ENCODE measurements at places on chromosomes 6 and 20.

DNA sequence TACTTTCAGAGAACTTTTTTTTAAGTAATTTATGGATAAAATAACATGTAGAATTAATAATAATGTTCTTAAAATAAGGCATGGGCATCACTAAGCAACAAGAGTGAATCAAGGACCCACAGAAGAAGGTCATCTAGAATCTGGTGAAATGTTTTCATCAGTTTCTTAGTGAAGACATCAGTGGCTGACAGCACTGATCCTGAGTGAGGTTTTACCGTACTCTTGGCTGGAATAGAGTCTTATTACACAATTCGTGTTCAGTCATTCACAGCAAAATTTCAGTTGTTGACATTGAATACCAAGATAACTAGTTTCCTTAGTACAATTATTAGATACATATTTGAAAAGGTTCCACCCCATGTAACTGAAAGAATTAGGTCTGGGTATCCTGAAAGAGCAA is 140.4 kb downstream of the C6orf58 start:
- no peak for DNase-seq

- no peak for DNase-seq
These were observed 219.3 kb upstream of the THBS2 start for GRCh38 chr6:169472786-169473416.

GRCh38 chr6:27303613-27304272 is 8.3 kb downstream of the POM121L2 start:
- no peak for DNase-seq

DNA sequence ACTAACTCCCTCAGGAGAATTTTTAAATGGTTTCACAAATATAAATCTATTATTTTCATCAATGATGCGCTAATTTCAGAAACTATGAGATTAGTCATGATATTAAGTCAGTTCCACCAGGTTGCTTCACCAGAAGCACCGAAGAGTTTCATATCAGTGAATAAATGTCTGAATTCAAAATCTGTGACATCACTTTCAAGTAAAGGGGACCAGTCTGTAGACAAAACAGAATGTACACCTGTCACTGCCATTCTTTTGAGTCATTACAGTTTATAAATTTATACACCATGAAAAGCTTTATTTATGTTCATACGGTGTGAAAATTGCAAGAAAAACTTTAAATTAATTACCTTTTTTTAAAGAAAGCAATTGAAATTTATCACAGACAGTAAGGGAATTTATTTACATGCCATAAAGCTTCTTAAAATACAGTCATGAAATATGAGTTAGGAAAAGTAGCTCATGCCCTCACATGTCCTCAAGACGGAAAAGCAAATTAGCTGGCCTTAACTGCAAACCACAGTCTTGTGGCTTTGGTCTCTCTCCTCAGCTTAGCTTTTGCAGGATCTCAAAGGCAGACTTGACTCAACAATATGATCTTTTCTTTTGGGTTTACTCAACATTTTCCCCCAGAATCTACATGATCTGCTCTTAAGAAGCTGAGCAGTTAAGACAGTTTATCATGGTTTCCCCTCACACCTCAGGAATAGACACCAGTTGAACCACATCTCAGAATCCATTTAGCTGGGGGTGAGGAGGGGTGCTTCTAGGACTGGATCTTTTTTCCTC is 177.7 kb upstream of the MCHR2 start:
- no peak for DNase-seq

DNA sequence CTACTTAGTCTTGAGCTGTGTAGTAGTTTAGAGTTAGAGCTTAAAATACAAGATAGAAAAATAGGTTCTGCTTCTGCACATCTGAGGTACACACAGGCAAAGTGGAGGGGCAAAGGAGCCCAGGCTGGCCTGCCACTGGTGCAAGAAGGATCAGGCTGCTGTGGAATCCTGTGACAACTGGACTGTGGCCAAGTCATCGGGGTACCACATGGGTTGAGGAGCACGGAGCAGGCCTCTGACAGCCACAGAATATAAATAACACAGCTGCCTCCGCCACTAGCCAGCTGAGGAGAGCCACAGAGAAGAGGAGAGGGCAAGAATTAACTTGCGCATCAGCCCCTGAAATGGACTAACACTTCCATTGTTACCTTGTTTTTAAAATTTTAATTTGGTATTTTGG is 206.0 kb upstream of the MARCKS start:
- DNase-seq: no peak

DNA sequence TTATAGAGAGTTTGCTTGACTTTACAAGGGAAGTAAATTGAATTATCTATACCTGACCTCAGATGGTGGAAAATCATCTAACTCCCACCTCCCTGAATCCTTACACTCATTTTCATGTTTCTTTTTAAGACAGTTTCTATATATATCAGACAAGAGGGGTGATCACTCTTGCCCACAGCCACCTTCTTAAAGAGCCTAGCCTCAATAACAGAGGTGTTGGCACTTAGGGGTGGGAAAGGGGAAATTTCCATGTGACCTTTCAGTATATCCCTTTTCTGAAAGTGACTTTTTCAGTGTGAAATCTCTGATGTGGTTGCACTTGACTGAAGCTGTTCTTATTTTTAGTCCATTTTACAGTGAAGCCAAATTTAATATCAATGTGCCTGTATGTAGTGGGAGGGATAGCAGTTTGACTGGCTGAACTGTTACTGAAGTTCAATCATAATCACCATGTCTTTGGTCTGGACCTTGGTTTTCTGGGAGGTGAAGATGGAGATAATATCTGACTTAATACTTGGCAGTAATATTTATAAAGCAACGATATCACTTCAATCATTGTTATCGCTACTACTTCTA is 141.3 kb downstream of the MAP3K7 start:
- DNase-seq: no peak

DNA sequence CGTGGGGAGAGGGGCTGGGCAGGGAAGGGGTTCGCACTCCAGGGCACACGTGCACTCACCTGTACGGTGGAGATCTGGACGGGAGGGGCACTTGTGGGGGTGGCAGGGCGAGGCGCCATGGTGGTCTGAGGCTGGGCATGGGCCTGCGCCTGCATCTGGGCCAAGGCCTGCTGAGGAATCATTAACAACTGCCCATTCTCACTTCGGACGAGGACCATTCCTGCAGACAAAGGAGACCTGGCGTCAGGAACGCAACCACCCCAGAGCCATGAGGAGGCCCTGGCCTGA is 51.2 kb downstream of the TAF4 start:
- no peak for DNase-seq

DNA sequence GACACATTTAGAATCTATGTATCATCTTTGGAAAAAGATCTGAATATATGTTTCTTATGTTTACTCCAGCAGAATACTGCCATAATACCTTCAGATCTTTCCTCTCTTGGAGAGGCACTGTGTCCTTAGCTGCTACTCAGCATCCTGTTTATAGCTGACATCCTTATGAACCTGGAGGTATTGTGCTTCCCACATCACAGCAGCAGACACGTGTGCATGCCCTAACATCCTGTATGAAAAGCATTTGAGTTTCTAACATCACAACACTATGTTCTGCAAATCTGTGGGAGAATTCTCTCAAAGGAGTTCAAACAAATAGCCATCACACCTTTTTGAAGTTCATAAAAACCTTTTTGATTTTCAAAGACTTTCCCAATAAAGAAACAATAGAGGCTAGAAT is 216.0 kb downstream of the GJA1 start:
- DNase-seq: no peak

GRCh38 chr6:32088487-32089049 is 20.6 kb downstream of the TNXB start:
- DNase-seq: no peak
